ENCODE measurements at places on chromosomes 6 and 20.

GRCh38 chr6:37205175-37205996 is 35.4 kb downstream of the PIM1 start:
- peaks cover 26% of the 10 kb centered on the region for H3K4me1 ChIP-seq
- no peak overlapping the region for H3K4me3 ChIP-seq
- no peaks in the 10 kb centered on the region for H3K27me3 ChIP-seq
- no peak overlapping the region for H3K27ac ChIP-seq

- H3K4me3 ChIP-seq, result no peak overlapping the region
- no peaks in the 10 kb centered on the region for H3K4me1 ChIP-seq
- no peaks in the 10 kb centered on the region for H3K27me3 ChIP-seq
Measured at GRCh38 chr6:33950891-33951889, 147.4 kb upstream of the MLN start.

DNA sequence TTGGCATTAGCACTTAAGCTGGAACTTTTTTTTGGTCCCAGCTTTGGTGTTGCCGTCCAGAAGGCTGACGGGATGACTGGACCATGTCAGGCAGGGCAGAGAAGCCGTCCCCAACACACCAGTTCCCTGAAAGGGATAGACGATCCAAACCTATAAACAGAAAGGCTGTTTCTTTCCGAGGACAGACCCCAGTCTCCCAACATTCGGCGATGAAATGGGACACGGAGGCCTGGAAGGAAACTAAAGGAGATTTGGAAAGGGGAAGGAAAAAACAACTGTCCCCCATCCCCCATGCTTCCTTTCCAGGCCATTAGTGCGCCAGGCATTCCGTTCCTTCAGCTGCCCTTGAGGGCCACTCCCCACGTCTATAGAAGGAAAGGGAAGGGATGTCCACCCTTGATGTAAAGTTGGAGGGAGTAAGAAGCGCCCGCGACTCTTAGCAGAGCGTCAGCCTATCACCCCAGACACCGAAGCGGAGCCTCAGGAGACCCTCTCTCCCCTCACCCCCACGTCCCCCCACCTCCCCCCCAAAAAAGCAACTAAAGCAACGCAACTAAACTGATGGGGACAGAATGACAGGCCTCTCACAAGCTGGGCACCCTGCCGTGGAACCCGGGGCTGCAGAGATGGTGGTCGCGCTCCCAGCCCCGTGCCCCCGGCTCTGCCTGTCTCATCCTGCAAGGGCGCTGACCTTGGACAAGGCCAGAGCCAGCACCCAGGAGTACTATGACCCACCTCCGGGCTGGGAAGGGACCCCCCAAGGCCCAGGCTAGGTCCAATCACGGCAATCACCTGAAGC is 638 bp downstream of the BLCAP start:
- H3K4me3 ChIP-seq, result peak overlapping the region; percentile 79
- no peaks in the 10 kb centered on the region for H3K27me3 ChIP-seq
- peak overlapping the region; percentile 92 for H3K27ac ChIP-seq
- peaks cover 41% of the 10 kb centered on the region for H3K4me1 ChIP-seq
- H3K36me3 ChIP-seq, result no peaks in the 10 kb centered on the region

- no peak overlapping the region for H3K4me3 ChIP-seq
- DNase-seq, result no peak
- no peaks in the 10 kb centered on the region for H3K4me1 ChIP-seq
Measured at GRCh38 chr6:51027283-51028065, 208.8 kb downstream of the TFAP2B start.

DNA sequence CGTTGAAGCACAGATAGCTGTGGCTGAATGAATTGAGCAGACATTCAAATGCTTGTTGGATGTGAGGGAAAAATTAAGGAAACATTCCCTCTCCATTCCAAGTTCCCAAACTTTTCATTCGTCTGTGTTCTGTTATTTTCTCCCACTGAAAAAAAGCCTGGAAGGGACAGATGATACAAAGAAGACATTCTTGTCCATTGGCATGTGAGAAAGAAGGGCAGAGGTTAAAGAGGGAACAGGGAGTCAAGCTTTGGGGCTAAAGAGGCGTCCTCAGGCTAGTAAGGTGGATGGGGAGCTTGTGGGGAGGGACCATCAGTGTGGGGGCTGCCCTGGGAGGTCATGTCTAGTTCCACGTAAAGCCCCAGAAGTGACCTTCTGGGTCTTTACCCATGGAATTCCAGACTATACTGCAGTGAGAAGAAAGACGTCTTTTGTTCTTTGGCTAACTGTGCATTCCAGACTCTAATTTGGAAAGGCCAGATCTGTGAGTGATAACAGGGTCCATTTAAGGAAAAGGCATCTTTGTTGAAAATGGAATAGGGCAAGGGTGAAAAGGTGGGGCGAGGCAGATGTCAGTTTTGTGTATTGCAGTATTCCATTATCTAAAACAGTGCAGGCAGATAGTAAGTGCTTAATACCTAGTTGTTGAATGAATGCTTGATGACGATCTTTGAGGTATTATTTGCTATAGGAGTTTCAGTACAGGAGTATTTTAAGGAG is 117.5 kb downstream of the SOX4 start:
- no peaks in the 10 kb centered on the region for H3K36me3 ChIP-seq
- no peak overlapping the region for H3K4me3 ChIP-seq
- peaks cover 3% of the 10 kb centered on the region for H3K27me3 ChIP-seq
- no peaks in the 10 kb centered on the region for H3K4me1 ChIP-seq
- no peak for DNase-seq
